Substantia nigra (tissue), 51 donors: ENCODE measurements at places on chromosomes 5 and 9.

DNA sequence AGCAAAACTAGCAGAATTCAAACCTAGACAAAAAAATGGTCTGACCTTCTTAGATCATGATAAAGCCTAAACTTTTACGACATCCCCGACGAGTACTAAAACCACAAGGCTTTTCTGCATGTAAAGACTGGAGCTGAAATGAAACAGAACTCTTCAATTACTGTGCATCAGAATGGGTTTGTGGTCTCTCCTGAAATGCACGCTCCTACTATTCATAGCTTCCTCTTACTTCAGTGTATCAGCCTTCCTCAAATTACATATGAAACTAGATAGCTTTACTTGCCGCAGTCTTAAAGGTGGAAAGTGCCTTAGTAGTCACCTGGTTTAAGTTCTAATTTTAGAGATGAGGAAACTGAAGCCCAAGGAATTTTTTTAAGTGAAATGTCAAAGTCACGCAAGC is 24.6 kb upstream of the MED10 start:
- no peak for DNase-seq

DNA sequence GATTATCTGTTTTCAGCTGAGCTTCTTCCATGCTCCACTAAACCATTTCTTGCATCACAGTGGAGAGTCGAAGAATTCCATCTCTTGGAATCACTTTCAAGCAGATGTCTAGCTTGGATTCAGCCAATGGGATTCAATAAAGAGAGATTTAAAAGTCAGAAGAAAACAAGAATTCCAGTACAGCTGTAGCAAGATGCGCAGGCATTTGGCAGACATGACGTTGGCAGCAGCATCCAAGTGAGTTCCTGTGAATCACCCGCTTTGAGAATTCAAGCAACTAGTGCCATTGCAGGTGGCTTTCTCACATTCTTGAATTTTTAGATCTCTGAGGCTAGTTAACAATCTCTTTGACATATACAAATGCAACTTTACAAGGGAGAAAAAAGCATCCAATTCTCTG is 467.0 kb downstream of the CDH10 start:
- no peak for DNase-seq

DNA sequence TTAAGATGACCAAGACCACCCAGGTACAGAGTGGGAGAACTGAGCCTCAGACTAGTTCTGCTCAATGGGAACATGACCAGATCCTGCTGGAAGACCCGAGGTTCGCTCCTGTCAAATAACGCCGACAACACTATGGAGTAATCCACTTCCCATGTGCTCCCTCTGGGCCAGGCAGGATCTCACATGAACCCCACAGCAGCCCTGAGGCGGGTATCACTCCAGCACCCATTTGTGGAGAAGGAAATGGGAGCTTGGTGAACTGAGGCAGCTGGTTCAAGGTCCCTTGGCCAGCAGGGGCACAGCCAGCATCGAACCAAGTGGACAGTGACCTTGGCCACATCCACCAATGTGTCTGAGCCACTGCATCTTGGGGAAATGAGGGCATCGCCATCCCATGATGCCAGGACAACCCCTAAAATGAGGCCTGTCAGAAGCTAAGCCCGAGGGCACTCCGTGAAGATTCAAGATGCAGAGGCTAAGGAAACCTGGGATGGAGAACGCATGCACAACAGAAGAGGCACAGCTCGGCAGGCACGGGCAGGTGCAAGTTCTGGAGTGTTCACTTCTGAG is 8.5 kb downstream of the ANKS6 start:
- no peak for DNase-seq

DNA sequence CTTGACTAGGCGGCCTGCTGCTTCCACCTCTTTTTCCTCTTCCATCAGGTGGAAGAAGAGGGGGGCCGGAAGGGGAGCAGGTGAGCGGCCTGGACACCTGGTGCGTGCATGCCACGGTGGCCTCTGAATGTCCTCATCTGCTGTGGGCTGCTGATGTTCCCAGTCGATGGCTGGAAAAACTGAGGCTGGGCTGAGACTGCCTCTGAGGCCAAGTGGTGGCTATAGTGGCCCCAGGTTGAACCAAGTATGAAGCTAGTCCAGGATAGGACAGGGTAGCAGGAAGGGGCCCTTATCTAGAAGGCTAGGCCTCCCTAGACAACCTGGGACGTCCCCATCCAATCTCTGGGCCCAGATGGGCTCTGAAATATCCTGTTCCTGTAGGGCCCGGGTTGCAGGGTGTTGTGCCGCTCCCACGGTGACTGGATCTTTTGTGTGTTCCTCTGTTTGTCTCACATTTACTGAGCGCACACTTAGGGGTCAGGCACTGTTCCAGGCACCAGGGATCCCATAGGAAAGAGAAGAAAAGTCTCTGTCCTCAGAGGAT is 753 bp upstream of the NR5A1 start:
- DNase-seq = no peak

GRCh38 chr9:2427120-2427891 is 194.3 kb upstream of the VLDLR start:
- DNase-seq = no peak

GRCh38 chr5:75574791-75575190 is 36.5 kb upstream of the ANKDD1B start:
- no peak for DNase-seq

GRCh38 chr9:105299190-105299854 is 54.9 kb downstream of the SLC44A1 start:
- DNase-seq = no peak

DNA sequence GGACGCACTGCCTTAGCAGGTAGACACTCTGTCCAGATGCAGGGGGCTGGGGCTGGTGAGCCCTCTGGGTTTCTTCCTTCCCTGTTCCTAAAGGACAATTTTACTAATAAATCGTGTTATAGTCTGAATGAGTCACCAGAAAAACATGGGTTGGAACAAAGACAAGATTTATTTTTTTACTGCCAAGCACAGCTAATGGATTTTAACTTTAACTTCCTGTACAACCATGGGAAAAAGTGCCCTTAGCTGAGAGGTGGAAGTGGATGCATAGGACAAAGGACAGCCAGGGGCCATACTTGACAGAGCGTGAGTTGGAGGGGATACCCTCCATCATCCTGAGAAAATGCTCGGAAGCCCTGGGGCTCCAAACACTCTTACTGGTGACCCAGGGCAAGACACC is 300.7 kb downstream of the MSX2 start:
- no peak for DNase-seq

- DNase-seq = peak; percentile 30
Measured at GRCh38 chr5:43389679-43390329, 22.4 kb downstream of the CCL28 start.

- no peak for DNase-seq
Measured at GRCh38 chr5:140024928-140025327, 18.2 kb downstream of the NRG2 start.

DNA sequence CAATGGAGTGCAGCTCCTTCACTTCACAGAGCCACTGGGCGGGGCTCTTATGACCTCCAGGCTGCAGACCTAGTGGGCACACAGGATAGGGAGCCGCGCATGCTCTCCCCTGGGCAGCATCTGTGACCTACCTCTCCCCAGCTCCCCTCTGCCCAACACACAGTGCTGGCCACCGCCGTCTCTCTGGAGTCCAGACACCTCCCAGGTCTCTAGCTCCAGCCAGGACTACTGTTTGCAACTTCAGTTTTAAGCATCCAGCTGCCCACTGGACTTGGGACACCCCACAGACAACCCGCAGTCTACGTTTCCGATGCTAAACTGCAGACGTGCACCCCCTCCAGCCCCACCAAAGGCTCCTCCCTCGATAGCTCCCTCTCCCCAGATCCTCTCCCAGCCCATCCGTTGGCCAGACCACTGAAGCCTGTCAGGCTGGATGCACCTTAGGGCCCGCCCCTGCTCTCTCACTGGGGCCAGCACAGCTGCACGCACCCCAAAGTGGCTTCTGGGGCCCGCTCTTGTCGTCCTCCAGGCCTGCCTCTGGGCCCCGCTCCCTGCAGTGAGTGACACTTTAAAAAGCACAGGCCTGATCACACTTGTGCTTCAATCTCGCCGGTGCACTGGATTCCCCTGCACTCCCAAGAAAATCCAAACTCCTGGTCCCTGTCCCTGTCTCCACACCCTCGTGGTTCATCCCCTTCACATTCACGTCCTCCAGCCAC is 11.3 kb downstream of the FLT4 start:
- no peak for DNase-seq

- no peak for DNase-seq
Measured at GRCh38 chr9:74255489-74255984, 241.6 kb upstream of the RORB start.

- DNase-seq = no peak
Measured at GRCh38 chr5:141903261-141903660, 20.4 kb upstream of the DELE1 start.

- no peak for DNase-seq
Measured at GRCh38 chr9:129290606-129291005, 112.5 kb upstream of the IER5L start.

DNA sequence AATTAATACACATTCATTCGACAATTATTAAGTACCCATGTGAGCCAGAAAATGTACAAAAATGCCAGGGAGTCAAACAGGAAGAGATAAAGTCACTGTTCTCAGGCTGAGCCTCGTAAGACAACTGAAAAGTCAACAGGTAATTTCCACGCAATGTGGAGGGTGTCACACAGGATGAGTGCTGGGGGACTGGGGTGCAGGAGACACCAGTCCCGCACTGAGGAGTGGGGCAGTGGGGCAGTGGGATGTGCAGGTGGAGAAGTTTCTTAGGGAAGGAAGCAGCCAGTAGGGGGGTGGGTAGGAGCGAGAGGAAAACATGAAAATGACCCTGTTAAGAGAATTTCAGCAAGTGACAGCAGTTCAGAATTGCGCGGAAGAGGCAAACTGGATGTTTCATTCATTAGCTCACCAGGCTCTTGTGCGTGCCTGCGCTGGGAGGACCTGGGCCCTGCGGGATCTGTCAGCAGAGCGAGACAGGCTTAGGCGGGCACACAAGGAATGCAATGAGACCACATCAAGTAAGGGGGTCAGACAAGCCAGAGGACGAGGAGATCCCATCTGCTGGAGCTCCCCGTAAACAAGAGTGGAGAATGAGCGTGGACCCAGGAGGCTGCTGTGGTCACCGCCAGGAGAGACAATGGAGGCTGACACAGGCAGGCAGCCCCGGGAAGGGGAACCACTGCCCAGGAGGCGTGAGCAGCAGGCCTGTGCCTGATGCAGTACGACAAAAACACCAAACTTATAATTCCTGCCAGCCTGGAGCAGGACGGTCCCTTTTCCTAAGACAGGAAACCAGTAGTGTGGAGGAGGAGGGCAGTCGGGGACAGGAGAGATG is 21.0 kb downstream of the CAMSAP1 start:
- no peak for DNase-seq

DNA sequence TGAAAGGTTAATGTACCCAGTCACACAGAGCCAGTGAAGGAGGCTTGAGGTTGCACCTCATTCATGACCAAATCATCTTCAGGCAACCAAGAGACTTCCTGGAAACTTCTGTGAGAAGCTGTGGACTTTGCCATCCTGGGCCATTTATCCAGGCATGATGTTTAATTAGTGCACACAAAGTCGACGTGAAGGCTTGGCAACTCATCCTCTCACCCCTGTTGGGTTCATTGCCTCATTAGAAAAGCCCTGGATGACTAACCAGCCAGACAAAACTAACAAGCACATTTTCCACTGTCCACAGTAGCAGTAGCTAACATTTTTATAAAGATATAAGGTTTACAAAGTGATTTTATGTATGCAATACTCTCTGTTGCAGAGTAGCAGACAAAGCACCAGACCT is 65.7 kb upstream of the ZNF462 start:
- no peak for DNase-seq

DNA sequence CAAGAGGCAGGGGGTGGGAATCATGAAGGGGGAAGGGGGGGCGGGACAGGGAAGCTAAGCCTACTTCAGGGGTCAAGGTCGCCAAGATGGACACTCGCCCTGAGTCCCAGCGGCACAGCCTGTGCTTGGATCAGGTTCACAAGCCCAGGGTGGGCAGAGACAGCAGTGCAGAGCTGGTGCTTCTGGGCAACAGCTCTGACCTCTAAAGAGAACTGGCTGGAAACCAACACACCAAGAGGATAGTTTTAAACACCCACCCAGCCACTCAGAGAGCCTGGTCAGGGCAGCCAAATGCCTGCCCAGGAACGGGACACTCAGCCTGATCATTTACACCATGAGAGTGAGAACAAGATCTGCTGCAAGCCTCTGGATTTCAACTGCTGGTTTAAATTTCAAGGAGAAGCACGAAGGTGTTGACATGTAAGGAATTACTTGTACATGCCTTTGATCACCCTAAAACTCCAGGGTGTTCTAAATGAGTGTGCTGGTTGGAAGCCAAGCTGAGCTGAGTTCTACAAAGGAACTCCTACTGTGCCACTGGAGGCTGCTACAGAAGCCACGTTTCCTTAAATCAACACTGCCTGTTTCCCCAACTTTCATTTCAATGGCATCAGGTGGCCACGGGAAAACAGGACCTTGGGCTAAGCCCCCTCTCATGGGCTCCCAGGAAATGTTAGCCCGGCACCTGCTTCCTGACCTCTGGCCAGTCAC is 91.5 kb downstream of the TTLL11 start:
- no peak for DNase-seq

DNA sequence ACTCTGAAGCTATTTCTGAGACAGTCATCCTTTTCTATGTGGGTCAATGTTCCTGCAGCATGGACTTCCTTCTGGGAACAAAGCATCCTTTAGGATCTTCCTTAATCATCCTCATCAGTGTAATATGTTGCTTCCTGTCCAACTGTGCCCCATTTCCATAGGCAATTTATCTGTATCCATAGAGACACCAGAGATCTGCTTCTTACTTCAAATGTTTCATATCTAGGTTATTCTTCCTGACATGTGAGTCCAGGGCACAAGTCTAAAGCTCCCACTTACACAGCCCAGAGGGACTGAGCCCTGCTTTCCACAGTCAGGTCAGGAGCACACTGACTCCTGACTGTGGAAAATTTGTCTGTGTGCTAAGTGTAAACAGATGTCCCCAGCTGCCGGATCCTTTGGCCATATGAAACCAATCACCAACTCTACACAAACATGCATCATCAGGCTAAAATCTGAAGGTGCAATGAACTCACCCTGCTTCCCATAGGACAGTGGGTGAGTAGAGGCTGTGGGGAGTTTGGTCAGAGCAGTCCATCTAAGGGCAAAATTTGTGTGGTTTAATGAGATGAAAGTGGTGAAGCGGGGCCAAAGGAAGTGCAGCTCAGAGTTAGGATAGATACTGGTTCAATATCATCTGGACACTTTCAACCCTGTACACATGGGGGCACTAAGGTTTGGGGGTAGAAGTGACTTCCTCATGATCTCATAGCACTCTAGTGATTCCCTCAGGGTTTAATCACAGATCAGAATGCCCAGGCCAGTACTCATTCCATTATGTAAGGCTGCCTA is 85.2 kb upstream of the TNC start:
- DNase-seq = no peak

GRCh38 chr9:96874201-96874785 is 20.0 kb upstream of the ZNF782 start:
- DNase-seq = no peak

- no peak for DNase-seq
Measured at GRCh38 chr5:73558950-73559349, 6.5 kb downstream of the ANKRA2 start.
